Astrocyte of the spinal cord (primary cell): ENCODE measurements at places on chromosomes 2 and 18.

- DNase-seq: no peak
These were observed 108.9 kb downstream of the MGAT5 start for GRCh38 chr2:134362740-134363139.

- DNase-seq: no peak
These were observed 259.0 kb downstream of the LRATD1 start for GRCh38 chr2:14891546-14891945.

DNA sequence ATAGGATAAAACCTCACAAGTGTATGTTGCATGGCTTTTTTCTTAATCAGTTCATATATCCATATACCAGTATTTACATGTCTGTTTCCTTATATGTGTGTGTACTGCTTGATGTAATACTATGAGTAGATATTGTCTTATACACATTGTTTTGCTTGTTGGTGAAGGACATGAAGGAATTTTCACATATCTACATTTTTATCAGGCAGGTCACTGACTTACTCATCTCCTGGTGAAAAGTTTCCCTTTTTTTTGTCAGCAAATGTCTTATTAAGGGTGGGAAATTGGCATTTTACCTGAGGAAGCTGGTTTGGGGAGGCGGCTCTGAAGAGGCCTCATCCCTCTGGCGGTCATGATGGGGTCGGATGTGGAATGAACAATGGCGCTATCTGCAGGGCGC lies 61.4 kb upstream of the LYPD1 start:
- DNase-seq: no peak

- peak; percentile 33 for DNase-seq
These were observed 194.9 kb downstream of the MCFD2 start for GRCh38 chr2:46720592-46721185.

- no peak for DNase-seq
These were observed 41.7 kb downstream of the TEX44 start for GRCh38 chr2:231634412-231634811.

DNA sequence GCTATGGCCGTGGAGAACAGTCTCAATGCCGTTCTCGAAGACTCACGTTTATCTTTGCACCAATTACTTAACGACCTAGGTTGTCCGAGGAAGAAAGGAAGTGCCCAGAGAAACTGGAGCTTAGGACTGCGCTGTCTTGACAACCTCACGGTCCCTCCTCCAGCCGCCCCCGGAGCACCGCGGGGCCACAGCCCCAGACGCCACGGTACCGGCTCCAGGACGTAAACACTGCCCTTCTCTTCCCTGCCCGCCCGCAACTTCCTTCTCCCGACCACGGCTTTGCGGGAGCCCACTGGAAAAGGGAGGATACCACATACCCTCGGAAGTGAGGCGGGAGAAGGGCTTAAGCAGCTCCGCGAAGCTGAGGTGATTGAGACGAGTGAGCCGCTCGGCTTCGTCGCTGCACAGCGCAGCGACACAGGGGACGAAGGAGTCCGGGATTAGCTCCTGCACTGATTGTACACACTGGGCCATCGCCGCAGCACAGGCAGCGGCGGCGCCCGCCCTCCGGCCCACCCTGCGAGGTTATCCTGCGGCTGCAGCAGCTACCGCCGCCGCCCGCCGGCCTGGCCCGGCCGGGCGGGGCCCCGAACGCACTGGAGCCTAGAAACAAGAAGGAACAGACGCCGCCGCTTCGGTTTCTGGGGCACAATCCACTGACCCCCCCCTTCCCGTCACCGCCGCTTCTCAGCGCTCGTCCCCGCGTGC lies 483 bp downstream of the TRAPPC8 start:
- peak; percentile 45 for DNase-seq

GRCh38 chr2:42013409-42013808 lies 34.4 kb upstream of the PKDCC start:
- no peak for DNase-seq

- DNase-seq: no peak
These were observed 63.1 kb downstream of the TSN start for GRCh38 chr2:121818546-121818945.

- DNase-seq: no peak
These were observed 148.9 kb upstream of the EPAS1 start for GRCh38 chr2:46148369-46148736.

- no peak for DNase-seq
These were observed 26.6 kb downstream of the SALL3 start for GRCh38 chr18:79006106-79006795.

GRCh38 chr2:15492773-15493325 lies 68.3 kb downstream of the NBAS start:
- DNase-seq: no peak

DNA sequence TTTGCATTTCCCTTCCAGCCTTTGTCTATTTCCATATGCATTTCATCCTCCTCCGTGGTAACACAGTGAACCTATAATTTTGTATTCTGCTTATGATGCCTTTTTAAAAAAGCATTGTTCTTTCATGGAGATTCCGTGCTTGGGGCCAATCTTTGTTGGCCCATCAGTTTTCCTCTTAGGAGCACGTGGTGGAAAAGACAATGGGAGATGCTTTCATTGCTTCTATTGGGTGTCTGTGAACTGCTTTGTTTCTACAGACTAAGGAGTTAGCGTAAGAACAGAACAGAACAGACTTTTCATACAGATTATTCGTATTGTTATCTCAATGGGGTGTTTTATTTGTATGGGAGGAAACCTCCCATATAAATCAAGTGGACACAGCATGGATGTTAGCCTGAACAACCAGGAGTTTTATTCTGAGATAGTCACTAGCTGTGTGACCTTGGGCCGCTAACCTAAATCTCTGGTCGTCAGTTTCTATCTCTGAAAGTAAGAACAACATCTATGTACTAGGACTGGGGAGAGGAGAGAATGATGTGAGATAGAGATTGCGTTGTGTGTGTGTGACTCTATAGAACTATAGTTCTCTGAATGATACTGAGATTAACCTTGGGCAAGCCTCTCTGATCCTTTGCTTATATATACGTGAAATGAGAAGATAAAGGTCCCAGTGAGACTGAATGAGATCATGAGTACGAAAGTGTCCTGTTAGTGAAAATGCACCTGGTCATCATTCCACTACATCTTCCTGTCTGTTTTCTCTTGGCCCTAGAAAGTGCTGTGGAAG lies 22.9 kb upstream of the YWHAQ start:
- DNase-seq: no peak

DNA sequence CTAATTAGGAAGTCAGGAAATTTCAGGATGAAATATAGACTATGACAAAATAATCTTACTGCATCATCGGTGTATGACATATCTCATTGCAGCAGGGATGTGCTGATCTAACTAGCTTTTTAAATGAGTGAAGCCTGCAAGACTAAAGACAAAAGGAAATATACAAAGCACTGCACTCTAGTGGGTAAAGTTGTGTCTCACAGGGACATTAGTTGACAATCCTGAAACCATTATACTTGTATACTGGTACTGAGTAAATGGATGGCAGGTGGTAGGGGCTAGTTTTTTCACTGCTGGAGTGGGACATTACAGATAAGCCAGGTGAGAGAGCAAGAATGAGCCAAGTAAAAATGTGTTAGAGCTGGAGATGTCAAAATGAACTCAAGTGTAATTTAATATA lies 317.5 kb upstream of the RAB6C start:
- DNase-seq: no peak

- DNase-seq: peak; percentile 39
These were observed 27.2 kb upstream of the OTX1 start for GRCh38 chr2:63023444-63023843.

DNA sequence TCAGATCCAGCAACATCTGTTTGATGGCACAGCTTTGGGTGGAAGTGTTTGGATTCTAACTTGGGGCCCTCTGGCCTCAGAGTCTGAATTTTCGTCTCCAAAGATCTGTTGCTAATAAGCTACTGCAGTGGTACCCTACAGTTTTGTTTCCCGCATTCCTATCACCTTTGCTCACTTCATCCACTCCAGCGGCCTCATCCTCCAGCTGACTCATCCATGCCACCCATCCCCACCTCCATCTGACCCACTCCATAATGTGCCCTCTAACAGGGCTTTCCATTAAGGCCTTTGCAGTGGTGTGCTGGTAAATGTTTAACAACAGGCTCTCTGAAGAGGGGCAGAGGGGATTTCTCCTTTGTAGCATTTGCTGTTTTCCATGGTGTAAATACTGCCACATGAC lies 225.5 kb downstream of the TGIF1 start:
- peak; percentile 16 for DNase-seq

DNA sequence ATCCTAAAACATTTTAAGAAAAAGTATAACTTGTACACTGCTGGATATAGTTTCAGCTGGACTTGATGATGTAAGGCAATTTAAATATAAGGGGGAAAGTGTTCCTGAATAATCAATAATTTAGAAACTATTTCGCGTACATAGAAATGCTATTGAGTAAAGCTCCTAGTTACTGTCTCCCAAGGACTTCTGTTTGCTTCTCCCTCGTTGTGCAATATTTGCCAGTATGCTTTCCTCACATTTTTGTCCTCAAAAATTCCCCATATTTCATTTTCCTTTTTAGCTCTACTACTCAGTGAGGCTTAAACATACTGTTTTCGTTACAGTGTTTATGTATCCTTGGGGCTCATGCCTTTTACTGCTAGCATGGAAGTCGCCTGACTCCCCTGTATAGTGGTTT lies 36.9 kb downstream of the ATP9B start:
- DNase-seq: no peak

DNA sequence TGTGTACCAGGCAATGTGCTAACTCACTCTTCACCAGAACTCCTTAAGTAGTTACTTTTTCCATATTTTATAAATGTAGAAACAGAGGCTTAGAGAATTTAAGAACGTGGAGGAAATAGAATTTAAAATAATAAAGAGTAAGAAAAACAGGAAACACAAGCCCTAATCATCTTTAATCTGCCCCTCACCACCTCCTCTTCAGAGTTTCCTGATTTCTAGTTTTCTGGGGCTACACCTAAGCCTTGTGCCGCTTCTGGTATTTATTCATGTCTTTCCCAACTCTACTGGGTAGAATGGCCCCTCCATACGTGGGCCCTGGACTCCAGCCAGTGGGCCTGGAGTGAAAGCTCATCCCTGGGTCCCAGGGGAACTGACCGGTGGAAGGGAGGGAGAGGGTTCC lies 85.4 kb downstream of the RTN4 start:
- no peak for DNase-seq

DNA sequence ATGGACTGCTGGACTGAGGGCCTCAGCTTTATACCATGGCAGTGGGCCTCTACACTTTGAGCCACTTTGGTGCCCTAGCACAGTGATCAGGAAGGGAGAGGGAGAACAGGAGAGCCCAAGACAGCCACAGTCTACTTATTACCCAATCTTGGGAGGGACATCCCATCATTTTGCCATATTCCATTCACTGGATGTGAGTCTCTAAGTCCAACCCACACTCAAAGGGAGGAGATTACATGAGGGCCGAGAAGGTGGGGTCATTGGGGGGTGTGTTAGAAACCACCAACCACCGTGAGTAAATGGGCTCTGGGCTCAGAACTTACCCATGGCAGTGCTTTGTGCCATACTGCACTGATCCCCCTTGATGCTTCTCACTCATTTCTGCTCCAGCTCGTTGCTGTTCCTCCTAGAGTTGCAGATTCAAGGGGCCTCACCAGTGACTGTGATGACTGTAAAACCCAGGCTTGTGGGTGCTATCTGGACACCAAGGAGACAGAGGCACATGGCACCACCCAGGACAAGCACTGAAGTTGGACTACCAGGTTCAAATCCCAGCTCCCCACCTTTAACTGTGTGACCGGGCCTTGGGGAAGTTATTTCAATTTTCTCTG lies 97.6 kb upstream of the RAB6C start:
- DNase-seq: no peak

- no peak for DNase-seq
These were observed 57.3 kb downstream of the CCDC74A start for GRCh38 chr2:131584940-131585339.

DNA sequence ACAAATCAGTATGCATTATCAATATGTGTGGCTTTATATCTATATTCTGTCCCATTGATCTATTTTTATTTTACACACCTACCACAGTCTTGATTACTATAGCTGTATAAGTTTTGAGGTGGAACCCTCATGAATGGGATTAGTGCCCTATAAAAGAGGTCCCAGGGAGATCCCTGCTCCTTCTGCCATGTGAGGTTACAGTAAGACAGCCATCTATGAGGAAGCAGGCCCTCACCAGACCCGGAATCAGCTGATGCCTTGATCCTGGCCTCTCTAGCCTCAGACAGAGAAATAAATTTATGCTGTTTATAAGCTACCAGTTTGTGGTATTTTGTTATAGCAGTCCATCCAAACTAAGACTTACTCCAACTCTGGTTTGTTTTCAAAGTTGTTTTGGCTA lies 54.9 kb downstream of the HNRNPLL start:
- no peak for DNase-seq
